Stimulated activated CD8-positive, alpha-beta memory T cell treated with anti-CD3 and anti-CD28 coated beads, Interleukin-7, amount 100 ng/mL, for 4 hours (primary cell): ENCODE measurements at places on chromosomes 12 and 14.

DNA sequence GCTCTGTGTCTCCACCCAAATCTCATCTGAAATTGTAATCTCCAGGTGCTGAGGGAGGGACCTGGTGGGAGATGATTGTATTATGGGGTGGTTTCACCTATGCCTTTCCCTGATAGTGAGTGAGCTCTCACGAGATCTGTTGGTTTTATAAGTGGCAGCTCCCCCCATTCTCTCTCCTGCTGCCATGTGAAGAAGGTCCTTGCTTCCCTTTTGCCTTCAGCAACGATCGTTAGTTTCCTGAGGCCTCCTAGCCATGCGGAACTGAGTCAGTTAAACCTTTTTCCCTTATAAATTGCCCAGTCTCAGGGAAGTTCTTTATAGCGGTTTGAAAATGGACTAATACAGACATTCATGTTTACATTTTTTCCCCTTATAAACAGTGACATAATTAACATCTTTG, 36.1 kb downstream of the PELI2 start:
- no peak for DNase-seq

DNA sequence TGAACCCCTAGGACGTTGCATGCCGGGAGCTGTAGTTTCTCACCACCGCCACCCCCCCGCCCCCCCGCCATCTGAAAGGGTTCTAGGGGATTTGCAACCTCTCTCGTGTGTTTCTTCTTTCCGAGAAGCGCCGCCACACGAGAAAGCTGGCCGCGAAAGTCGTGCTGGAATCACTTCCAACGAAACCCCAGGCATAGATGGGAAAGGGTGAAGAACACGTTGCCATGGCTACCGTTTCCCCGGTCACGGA, 501 bp upstream of the HSP90B1 start:
- DNase-seq, result no peak

DNA sequence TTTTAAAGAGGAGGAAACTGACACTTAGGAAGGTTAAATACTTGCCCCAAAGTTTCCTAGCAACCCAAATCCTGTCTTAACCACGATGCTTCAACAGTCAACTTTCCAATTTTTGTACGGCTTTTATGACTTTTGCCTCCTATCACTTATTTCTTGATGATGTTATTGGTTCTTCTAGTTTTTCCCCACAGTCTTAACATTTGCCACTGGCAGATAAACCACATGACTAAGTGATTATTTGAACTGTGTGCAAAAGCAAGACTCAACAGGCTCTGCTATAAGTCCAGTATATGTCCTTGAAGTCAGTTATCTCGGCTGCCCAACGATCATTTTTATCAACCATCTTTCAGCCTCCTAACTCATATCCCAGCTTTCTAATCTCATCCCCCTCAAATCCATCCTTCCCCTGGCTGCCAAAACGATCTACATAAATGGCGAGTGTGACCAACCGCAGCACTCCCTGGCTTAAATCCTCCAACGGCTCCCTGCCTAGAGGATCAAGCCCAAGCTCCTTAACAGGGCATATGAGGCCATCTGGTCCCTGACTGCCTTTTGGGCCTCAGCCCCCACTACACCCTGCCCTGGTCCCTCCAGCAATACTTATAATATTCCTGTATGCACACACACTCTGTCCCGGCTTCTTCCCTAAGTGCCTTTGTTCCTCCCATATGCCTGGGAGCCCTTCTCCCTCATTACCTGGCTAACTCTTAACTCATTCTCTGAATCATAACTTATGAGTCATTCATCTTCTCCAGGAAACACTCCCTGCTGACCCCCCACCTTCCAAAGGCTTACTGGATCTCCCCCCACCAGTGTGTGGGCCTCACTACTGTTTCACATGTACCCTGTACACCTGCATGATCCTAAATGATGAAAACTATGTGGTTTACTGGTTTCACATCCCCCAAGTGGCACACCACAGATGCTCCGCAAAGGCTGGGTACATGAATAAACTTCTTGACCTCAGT, 8.8 kb downstream of the VPS37B start:
- DNase-seq, result peak; percentile 46

DNA sequence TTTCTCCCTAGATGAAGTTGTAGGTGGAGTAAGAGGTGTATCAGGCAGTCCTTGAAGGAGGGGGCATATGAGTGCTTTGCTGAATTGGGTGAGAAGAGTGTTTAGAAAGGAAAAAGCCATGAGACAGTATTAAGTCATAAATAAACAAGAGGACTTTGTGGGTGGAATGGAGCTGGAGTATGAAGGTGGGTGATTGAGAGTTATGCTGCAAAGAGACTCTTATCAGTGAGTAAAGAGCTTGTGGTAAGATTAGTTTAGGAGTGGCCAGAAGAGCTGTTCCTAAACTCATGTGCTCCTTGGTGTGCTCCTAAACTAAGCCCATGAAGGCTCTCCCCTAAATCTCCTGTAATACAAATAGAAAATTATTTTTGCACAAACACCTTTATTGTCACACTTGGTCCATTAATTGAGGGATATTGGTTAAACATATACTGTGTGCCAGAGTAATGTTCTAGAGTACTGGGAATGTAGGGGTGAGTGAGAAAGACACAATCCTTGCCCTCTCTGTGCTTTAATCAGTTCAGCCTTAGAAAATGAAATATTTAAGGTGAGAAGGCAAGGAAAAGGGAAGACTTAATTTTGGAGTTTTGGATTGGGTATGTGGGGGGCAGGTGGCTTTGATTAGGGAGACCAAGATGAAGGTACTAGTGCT, 9.8 kb downstream of the CHPT1 start:
- DNase-seq, result no peak

DNA sequence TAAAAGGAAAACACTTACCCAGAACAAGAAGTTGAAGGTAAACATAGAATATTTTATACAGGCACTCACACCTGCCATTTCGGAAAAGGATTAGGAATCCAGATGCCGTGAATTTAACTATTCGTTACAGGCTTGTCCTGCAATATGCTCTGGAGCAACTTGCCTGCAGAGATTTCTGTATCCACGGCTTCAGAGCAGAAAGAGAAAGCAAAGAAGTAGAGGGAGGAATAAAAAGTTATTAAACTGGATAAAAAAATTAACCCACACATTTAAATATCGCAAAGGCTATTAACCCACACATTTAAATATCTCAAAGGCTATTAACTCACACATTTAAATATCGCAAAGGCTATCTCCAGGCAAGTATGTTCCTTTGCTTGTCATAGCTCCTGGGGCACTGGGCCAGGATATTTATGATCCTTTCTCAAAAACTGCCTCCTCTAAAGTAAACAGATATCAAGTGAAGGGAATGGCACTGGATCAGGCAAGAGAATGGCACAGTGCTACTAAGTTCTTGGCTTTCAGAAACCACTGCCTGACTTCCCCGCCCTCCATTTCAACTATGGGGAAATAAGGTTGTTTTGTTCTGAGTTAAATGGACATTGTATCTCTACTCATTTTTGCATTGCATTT, at the start of gene TSPAN8:
TSS of gene TSPAN8 (minus strand) at position 399 of the 633 bp plus-strand sequence. CDS start at position 78, 321 bp downstream.
- no peak for DNase-seq

GRCh38 chr12:109436188-109436560, 40.9 kb downstream of the KCTD10 start:
- no peak for DNase-seq

GRCh38 chr14:103073876-103074728, 9.9 kb upstream of the LBHD2 start:
- DNase-seq, result no peak

- DNase-seq, result no peak
Measured at GRCh38 chr12:26286186-26286585, 90.8 kb downstream of the SSPN start.

- DNase-seq, result no peak
Measured at GRCh38 chr14:102042699-102043098, 44.1 kb downstream of the HSP90AA1 start.

- DNase-seq, result no peak
Measured at GRCh38 chr12:84661786-84662185, 250.8 kb downstream of the SLC6A15 start.

- no peak for DNase-seq
Measured at GRCh38 chr14:56659964-56660551, 80.5 kb downstream of the TMEM260 start.

DNA sequence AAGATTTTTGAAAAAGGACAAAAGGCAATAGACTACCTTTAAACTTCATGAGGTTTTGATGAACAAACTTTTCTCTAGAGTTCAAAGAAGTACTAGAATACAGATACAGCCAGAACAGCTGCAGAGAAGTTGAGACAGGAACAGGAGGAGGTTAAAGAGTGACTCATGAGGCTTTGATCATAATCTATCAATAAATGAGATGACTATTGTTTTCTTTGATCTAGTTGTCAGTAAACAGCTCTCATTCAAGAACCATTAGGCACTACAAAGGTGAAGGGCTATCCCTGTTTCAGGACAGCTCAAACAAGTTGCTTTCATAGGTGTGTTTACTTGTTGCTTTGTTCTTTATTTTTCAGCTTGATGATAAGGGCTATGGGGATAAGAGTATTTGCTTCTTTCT, 2.4 kb downstream of the WASHC3 start:
- no peak for DNase-seq

- no peak for DNase-seq
Measured at GRCh38 chr12:98821232-98821631, 176.1 kb downstream of the APAF1 start.

DNA sequence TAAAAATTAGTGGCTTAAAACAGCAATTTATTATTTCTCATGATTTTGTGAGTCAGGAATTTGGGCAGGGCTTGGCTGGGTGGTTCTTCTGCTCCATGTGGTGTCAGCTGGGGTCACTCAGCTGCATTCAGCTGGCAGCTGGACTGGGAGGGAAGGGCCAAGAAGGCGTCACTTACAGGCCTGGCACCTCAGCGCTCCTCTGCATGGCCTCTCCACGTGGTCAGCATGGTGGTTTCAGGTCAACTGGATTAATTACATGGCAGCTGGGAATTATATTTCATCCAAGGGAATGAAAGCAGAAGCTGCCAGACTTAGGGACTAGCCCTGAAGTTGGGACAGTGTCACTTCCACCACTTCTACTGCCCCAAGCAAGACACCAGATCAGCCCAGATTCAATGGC, 27.5 kb upstream of the IRF2BPL start:
- DNase-seq, result no peak

GRCh38 chr14:105487986-105488777, 1.5 kb downstream of the CRIP1 start:
- no peak for DNase-seq

- DNase-seq, result no peak
Measured at GRCh38 chr14:59890676-59891075, 20.1 kb upstream of the RTN1 start.

DNA sequence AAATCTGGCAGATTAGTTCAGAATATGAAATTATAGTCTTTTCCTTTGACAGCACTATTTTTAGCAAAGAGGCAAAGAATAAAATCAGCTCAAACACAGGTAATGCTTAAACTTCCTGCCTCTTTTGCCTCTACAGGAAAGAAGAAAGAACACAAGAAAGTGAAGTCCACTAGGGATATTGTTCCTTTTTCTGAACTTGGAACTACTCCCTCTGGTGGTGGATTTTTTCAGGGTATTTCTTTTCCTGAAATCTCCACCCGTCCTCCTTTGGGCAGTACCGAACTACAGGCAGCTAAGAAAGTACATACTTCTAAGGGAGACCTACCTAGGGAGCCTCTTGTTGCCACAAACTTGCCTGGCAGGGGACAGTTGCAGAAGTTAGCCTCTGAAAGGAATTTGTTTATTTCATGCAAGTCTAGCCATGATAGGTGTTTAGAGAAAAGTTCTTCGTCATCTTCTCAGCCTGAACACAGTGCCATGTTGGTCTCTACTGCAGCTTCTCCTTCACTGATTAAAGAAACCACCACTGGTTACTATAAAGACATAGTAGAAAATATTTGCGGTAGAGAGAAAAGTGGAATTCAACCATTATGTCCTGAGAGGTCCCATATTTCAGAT, 17.4 kb downstream of the TMPO start:
- no peak for DNase-seq

DNA sequence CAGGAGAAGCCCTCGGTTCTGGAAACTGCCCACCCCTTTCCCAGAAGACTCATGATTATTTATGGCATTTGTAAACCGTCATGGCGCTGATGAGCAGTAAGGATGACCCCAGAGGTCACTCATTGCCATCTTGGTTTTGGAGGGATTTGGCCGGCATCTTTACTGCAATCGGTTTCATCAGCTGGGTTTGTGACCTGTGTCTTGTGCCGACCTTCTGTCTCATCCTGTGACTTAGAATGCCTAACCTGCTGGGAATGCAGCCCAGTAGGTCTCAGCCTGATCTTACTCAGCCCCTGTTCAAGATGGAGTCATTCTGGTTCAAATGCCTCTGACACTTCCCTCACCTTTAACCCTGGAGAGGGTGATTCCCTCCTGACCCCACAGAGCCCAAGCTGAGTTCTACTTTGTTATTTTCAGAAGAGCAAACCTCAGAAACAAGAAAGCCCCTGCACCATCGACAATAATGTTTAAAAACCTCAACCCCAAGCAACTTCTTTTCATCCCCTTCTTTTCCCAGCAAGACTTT, 105.5 kb upstream of the SFSWAP start:
- no peak for DNase-seq

DNA sequence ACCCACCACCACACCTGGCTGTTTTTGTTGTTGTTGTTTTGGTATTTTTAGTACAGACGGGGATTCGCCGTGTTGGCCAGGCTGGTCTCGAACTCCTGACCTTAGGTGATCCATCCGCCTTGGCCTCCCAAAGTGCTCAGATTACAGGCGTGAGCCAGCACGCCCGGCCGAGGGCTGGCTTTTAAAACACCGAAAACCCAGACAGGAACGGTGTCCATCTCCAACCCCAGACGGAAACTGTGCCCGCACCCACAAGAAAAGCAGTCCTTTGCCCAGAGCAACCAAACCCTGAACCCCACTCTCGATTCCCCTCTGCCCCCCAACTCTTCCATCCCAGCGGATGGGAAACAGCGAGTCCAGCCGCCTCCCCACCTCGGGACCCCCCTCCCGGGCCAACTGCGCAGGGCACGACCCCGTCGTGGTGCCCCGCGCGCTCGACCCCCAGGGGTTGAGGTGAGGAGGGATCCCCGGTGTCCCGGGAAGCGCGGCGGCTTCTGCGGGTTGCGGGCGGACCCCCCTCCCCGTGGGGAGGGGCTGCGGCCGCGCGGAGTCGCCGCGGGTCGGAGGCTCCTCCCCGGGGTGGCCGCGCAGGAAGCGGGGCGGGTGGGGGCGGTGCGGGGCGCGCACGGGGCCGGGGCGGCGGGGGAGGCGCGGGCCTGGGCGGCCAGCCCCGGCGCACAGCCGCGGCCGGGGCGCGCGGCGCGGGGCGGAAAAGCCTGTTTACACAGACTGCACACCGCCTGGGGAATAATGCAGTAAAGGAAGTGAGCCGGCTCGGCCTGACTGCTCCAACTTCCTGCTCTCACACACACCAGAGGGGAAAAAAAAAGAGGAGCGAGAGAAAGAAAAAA, at the start of gene ELK3:
TSS of gene ELK3 (plus strand) at position 651 of the 851 bp plus-strand sequence.
- no peak for DNase-seq

- DNase-seq, result no peak
Measured at GRCh38 chr14:21874946-21875345, 201.3 kb upstream of the OR4E1 start.

- peak; percentile 55 for DNase-seq
Measured at GRCh38 chr14:68968051-68968450, 11.1 kb downstream of the ACTN1 start.

DNA sequence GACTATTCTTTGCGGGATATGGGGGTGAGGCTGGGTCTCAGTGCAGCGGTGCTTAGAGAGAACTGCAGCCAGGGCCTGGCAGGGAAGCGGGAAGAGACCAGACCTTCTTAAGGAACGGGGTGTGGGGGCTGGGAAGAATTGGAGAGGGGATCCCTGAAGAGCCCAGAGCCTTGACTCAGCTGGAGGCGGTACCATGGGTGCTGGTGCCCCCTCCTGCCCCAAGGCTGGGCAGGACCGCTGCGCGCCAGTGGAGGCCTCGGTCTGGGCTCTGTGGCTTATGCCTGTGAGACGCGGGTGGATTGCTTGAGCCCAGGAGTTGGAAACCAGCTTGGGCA, 1.3 kb upstream of the RNU7-1 start:
- no peak for DNase-seq
